OCI-M1 (cell line): ENCODE measurements at places on chromosomes 2 and 18.

DNA sequence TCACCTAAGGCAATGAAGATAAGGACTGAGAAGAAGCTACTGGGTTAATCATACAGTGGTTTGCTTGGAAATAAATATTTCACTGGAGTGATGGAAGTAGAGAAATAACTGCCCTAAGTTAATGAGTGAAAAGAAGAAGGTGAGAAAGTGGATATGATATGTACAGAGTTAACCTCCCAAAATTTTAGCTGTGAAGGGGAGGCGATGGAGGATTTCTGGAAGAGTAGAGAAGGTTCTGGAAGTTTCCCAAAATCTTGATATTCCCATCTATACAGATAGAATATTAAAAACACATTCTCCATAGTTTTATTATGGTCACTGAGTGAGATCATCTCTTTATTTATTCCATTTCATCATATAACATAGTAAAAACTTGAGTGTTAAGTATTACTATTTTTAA is 296.6 kb upstream of the RGPD4 start:
- DNase-seq = no peak

DNA sequence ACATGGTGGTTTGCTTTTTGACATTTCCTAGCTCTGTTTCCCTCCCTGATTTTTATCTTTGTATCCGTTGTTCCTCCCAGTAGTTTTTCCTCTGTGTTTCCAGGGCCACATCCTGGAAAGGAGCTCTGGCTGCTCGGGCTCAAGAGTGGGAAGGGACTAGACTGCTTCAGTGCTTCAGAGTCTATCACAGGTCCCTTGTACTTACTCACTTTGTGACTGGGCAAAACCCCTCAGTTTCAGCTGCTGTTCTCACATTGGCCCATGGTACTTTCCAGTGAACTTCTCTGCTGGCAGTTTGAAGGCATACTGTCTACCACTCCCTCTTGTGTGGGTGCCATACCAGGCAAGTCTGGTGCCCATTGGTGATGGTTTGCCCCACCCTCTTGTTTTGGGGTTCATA is 7.5 kb upstream of the STAMBP start:
- no peak for DNase-seq

DNA sequence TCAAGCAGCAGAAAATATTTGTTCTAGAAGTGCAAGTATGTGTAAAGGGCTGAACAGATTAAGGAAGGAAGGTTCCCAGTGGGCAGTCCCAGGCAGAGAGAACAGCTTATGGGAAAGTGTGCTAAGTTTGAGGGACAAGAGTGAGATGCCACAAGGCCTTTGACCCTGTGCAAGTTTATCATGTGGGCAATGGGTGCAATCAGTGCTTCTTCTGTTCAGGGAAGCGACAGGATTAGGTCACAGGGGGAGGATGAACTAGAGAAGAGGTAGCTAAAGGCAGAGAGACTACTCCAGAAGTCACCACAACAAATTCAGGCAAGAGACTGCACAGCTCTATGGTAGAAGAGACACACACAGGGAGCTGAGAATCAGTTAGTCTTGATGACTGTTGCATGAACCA is 44.3 kb downstream of the LPIN2 start:
- peak; percentile 33 for DNase-seq

DNA sequence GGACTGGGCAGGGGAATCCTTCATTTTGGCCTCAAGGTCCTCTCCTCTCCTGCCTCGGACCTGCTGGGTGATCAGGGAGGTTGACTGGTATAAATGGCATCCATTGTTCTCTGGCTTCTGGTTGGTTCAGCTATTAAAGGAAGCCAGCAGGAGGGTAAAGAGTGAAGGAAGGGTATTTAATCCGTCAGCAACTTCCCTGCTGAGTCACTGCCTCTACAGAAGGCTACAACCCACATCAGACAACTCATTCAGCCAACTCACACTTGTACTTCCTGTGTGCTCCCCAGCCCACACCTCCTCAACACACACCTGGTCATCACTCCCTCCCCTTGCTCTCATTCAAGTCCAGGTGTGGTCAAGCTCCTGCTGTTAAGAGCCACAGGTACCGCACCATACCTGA is 68.3 kb upstream of the MRPS9 start:
- no peak for DNase-seq

DNA sequence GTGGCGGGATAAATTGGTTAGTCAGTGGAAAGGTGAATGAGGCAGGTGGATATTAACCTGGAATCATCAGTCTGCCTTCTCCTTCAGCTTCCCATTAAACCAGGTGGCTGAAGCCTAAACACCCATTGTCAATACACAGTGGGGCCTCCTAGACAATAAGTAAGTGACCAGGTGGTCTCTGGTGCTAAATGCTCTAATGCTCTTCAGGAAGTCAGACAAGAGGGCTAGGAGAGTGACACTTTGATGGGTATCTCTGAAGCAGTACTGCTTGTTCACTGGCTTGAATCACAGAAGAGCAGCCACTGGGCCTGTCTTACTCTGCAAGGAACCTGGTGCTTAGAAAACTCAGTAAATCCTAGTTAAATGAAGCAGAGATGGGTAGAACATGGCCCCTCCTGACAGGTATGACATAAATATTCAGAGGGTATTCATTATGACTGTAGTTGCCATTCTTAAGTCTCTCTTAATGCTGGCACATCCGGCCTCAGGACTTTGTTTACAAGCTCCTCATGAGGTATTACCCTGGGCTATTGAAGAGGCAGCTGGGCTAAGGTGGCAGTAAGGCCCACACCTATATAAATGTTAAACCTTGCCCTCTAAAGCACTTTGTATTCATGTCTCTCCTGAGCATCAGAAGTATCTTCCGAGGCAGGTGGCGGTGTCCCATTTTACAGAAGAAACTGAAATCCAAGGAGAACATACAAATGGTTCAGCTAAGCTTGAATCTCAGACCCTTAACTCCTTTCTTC is 104.9 kb downstream of the NCK2 start:
- DNase-seq = no peak

DNA sequence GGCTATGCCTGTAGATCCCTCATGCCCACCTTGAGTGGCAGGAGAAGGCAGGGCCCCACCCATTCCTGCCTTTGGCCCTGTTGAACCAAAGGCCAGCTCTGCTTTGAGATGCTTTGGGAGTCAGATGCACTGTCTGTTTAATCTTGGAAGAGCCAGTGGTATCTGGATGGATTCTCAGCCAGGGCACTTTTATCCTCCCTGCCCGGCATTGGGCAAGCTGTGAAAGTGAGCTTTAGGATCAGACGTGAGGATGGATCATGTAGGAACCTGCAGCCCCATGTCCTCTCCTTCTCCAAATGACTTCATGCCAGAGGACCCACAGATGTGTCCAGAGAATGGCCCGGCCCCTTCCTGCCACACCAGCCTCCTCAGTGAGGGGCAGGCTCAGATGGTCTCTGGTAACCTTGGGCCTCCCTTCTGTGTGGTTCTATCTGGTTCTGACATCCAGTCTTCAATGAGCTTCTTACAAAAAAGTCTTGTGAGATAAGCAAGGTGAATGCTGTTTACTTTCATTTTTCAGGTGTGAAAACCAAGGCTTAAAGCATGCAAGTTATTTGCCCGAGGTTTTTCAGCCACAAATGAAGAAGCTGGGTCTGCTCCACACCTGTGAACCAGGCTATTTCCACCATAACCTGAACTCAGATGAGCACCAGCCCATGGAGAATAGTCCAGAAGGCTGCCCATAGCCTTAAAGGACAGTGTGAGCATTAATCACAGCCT is 123.8 kb downstream of the KCTD1 start:
- DNase-seq = no peak

- no peak for DNase-seq
These were observed 82.9 kb downstream of the NFATC1 start for GRCh38 chr18:79478484-79479115.

- DNase-seq = no peak
These were observed 60.7 kb upstream of the CAVIN2 start for GRCh38 chr2:191907545-191907944.

DNA sequence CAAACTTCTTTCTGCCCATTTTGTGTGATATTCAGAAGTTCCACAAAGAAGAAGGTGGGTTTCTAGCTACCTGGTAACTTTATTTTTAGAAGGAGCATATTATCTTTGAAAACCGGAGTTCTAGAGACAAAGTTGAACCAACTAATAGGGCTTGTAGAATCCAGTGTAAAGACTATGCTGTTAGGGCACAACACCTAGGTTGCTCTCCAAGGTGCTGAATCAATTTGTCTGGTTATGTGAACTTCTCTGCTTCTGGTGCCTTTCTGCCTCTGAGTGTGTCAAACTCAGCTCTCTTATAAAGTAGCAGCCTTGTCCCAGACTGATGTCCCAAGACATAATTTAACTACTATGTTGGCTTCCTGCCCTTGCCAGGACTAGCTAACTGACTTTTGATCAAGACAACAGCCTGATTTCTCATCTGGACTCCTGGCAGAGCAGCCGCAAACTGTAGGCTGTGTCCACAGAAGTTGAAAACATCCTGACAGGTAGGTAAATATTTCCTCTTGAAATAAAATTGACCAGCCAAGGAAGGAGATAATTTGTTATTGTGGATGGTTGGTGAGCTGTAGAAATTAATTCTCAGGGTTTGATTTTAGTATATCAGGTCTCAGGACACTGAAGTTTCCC is 119.4 kb downstream of the CYRIA start:
- DNase-seq = peak; percentile 63

DNA sequence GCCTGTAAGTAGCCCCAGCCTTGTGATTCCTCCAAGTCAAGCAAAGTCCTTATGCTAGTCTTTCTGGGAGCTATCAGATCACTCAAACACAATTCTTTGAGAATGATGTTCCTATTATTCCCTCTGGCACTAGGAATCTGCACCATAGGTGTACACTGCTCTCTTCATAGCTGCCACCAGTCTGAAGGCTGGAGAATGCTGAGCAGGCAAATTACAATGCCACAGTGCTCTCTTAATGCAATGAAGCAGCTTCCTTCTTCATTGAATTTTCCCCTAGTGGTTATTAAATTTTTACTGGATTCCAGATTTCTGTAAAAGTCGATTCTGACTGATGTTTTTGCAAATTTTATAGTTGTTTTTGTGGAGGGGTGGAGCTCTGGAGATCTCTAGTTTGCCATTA is 84.8 kb downstream of the CCDC178 start:
- DNase-seq = no peak

DNA sequence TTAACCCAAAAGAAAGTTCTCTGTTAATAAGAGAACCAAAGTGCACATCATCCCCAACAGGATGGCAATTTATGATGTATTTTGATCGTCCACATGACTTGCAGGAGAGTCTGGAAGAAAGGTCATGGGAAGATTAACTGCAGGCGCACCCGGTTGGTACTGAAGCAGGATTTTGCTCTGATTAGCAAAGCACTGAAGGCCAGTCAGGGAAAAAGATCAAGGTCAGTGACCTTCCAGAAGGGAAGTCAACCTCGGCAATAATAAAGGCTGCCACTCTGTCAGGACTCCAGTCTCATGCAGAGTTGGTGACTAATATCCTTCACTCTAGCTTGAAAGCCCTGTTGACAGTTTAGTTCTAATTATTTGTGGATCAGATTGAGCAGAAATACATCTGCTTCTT is 432.7 kb upstream of the RAB12 start:
- no peak for DNase-seq

DNA sequence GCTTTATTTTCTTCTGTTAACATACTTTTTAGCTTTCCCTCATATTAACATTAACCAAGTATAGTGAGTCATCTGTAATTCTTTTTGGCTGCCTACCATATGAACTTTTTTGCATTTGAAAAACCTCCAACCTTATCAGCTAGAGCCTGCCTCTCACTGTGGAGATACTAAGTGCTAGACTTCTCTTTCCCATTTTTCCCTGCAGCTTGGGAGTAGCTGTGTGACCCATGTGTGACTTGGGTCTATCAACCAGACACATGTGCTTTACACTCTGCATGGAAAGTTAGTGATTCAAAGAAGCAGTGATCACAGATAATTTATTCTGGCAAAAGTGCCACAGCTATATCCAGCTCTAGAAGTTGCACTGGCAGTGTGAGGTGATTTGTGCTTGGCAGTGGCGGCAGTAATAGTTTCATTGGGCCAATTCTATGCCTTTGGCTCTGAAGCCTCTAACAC is 36.3 kb downstream of the PREPL start:
- DNase-seq = peak; percentile 79

GRCh38 chr2:108316033-108316432 is 27.3 kb downstream of the SULT1C2 start:
- DNase-seq = no peak

GRCh38 chr2:146415291-146415690 is 1429.5 kb upstream of the ACVR2A start:
- no peak for DNase-seq

DNA sequence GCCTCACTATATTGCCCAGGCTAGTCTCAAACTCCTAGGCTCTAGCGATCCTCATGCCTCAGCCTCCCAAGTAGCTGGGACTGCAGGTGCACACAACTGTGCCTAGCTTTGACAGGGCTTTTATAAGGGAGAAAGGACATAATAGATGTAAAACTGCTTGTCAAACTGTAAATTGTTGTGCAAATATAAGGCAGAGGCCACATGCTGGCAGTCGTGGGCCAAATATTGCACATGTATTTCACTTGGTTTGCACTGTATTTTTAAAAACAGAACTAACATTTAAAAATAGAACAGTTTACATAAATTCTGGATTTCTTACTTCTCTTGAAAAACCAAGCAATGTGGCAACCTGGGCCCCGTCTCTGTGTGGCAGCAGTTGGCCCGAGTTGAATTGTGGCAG is 31.2 kb upstream of the MYO3B start:
- DNase-seq = no peak

DNA sequence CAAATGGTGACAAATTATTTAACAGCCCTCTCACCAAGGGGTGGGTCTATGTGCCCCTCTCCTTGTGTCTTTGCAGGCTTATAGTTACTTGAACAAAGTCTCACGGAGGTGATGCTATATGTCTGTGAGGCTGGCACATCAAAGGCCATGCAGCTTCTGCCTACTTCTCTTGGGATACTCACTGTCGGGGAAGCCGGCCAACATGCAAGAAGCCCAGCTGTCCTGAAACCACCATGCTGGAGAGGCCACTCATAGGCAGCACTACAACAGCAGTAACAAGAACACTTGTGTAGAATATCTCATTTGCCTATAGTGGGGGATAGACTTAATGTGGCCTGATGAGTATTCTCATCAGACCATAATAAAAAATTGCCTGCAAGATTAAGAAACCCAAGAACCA is 233.7 kb upstream of the NCKAP5 start:
- DNase-seq = no peak

GRCh38 chr2:66030553-66030952 is 404.4 kb upstream of the MEIS1 start:
- peak; percentile 11 for DNase-seq

DNA sequence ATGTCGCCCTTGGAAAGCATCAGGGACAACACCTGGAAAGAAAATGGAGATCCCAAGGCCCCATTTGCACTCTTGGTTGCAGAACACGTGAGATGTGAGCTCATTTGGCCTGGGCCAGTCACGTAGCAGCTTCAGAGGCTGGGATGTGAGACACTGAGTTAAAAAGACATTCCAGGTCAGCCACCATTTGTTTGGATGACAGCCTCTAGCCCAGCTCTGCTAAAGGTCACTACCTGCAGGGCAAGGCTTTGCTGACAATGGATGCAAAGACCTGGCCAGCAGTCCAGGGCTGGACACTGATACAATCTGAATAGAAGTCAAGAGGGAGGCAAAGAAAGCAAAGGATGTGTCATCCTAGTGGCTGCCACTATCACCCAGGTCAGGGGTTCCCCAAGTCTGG is 83.9 kb upstream of the LRPPRC start:
- no peak for DNase-seq

GRCh38 chr18:61546590-61546989 is 213.4 kb downstream of the CDH20 start:
- DNase-seq = no peak
